ENCODE measurements at places on chromosomes 3 and 15.

- DNase-seq, result no peak
Observed at GRCh38 chr15:39628144-39628508, 47.2 kb downstream of the THBS1 start.

GRCh38 chr3:34056951-34057390, 258.5 kb downstream of the PDCD6IP start:
- no peak for DNase-seq

DNA sequence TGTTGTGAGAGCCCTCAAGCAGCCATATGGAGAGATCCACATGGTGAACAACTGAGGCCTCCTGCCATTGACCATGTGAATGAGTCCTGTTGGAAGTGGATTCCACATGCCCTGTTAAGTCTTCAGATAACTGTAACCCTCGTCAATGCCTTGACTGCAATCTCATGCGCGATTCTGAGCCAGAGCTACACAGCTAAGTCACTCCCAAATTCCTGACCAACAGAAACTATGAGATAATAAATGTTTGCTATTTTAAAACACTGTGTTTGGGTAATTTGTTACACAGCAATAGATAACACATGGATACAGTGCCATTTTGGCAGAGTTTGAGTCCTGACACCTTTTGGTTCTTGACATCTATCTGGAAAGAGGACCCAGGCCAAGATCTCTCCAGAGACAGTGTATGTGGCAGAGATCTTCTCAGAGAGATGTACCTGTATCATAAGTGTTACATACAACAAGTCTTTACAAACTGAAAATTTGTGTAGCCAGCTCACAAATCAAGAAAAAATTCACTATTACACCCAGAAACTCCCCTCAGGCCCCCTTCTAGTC, 34.5 kb upstream of the BNC1 start:
- DNase-seq, result no peak

DNA sequence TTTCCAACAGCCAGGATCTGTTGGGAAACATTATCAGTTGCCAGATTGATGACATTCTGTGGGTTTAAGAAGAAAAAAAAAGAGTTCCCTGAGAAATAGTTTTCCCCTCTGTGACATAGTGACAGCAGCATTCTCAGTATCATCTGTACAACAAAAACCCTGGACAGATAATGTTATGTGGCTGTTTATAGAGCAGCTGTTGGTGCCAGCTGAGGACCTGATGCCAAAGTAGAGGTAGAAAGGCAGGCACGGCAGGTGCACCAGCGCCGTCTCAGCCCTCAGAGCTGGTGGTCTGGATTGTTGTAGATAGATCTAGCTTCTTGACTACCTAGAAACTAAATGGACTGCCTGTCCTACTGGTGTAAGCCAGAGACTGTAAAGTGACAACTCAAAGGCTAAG, 56.2 kb upstream of the FILIP1L start:
- no peak for DNase-seq

DNA sequence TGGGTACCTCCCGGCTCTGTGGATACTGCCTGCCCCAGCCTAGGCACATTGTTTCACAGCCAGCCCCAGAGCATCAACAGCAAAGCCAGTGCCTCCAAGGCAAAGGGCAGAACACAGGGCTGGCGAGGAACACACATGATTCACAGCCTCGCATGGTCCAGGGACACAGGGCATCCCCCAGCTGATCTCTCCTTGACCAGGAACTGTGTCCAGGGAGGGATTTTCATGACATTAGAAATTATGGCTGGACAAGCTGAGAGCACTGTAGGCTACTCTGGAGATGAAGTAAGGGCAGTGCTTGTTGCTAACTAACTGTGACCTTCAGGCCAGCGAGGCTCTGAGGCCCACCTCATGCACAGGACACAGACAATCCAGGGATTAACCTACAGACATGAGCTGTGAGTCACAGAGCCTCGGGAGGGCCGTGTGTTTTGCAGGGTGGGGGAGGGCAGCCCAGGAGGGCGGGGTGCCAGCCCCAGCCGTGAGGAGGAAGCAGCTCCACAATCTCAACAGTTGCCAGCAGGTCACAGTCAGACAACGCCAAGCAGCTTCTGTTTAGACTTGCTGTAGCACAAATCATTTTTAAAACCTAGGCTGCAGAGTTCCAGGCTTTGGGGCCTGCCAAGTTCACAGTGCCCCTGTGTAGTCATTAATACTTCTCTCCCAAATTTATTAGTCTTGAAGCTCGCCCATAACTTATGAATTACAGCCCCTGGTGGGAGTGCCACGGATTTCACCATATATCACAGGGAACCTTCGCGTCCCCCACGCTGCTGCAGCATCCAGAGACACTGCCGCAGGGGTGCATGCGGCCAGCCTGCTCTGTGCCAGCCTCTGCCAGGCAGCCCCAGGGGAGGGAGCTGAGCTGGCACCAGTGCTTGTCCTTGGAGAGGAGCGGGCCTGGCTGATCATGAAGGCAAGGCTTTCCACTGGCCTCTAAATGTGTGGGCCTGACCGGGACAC, 114.7 kb downstream of the ETFA start:
- DNase-seq, result peak; percentile 33

- DNase-seq, result no peak
Observed at GRCh38 chr3:15614958-15615357, 13.4 kb downstream of the BTD start.

Data from NCI-H1694 (cell line).